ENCODE measurements at places on chromosomes 3 and 15.

DNA sequence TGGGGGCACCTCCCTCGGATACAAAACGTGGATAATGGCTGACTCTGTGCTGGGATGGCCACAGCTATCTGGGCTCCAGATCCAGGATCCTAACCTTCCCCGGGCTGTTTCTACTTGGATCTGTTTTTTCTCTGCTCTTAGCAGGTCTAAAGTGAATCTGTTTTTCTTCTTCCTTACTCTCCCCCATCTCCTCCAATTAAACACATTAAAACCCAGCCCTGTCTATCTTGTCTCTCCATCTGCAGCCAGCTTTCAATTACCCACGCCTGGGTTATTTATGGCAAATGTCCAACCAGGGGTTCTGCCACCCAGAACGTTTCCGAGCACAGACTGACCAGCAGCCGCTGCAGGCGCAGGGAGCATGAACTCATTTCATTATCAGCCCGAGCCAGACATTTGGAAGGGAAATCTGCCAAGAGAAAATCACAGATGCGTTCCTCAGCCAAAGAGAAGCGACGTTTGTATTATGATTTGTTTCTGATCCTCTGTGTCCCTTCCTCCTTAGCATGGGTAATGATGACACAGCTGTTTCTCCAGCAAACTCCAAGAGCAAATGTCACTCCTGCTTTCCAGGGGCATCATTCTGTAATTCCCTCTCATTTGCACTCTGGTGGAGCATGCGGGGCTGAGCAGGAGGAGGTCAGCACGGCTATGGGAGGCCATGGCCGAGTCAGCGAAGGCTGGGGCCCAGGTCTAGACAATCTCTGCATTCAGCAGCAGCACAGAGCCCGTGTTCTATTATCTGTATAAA is 42.0 kb downstream of the UMPS start:
- no peak for DNase-seq

DNA sequence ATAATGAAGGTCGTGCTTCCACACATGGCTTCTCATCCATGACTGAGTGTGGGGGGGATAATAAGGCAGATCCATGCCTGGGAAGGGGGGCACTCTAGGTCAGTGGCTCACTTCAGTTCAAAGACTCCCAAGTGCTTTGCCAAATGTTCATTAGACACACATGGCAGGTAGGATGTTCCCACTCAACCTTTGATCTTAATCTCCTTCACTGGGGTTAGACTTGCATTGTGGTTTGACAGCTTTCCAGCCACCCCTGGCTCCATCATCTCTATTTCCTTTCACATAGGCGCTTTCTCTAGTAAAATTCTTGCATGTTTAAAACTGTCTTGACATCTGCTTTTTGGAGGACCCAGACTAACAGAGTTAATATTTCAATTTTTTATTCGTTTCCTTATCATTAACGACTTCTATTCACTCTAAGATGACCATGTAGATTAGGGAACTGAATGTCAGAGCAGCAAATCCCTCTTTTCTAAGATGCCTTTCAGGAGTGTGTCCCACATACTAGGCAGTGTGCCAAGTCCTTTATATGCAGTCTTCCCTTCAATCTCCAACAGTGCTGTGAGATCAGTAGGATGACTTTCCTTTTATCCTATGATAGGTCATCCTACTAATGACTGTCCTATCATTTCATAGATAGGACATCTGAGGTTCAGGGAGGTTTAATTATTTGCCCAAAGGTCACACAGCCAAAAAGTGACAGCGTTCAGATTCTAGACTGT is 57.9 kb downstream of the BTD start:
- DNase-seq: no peak

GRCh38 chr15:77031376-77032050 is 36.6 kb downstream of the PSTPIP1 start:
- DNase-seq: no peak

GRCh38 chr3:186456731-186457191 is 87.4 kb downstream of the CRYGS start:
- DNase-seq: no peak

DNA sequence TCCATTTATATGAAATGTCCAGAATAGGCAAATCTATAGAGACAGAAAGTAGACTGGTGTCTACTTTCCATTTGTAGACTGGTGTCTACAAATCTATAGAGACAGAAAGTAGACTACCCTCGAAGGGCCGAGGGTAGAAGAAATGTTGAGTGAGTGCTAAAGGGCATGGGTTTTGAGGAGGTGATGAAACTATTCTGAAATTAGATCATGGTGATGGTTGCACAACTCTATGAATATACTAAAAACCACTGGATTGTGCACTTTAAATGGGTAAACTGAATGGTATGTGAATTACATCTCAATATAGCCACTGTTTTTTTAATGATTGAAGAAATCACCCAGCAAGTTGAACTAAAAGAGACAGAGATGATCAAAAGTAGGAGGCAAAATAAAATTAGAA is 27.9 kb downstream of the TP53BP1 start:
- no peak for DNase-seq

DNA sequence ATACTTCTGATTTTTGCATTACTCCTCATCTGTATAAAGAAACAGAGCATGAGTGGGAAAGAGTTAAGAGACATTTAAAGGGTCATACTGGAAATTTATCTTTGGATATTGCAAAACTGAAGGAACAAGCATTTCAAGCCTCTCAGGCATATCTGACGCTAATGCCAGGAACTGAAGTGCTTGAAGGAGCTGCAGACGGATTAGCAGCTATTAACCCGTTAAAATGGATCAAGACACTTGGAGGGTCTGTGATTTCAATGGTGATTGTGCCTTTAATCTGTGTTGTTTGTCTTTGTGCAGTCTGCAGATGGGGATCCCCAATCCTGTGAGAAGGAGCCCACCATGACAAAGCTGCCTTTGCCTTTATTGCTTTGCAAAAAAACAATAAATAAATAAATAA is 202.5 kb upstream of the UBE3A start:
- DNase-seq: no peak
